ENCODE measurements at places on chromosomes 3 and 15. TPM values are rescaled to one million over a fixed set of nuclear protein-coding genes. Genes with fewer than 3 reads are reported as not detected.
A peak's percentile ranks its signal among the peaks of the same experiment; 100 is the strongest.

GRCh38 chr15:70050441-70050840 lies 47.3 kb downstream of the TLE3 start:
- no peak for DNase-seq

DNA sequence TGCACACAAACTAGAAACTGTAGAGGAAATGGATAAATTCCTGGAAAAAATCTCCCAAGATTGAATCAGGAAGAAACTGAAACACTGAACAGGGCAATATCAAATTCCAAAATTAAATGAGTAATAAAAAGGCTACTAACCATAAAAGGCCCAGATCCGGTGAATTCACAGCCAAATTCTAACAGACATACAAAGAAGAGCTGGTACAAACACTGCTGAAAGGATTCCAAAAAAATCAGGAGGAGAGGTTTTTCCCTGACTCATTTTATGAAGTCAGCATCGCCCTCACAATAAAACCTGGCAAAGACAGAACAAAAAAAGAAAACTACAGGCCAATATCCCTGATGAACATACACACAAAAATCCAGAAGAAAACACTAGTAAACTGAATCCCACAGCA lies 462.4 kb upstream of the THBS1 start:
- DNase-seq: no peak

GRCh38 chr15:63973212-63974009 lies 72.9 kb downstream of the DAPK2 start:
- no peak for DNase-seq

DNA sequence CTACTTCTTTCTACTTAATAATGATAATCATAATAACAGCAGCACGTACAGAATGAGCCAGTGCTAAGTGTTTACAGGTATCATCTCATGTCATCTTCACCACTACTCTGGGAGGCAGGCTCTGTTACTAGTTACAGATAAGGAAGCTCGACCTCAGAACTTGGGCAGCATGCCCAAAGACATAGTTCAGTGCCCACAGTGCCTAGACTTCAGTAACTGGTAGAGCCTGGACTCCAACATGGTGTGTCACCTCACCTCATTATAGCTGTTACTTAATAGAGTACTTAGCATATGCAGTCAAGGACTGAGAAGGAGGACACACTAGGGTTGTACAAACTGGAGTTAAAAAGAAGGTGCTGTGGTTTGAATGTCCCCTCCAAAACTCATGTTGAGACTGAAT lies 7.6 kb downstream of the GADL1 start:
- DNase-seq: no peak

GRCh38 chr15:51234176-51234927 lies 104.0 kb downstream of the CYP19A1 start:
- DNase-seq: no peak

- DNase-seq: no peak
Observed at GRCh38 chr3:188207941-188208515, 54.1 kb downstream of the LPP start.

- DNase-seq: peak; percentile 77
Observed at GRCh38 chr3:11770477-11771391, 76.0 kb downstream of the TAMM41 start.

DNA sequence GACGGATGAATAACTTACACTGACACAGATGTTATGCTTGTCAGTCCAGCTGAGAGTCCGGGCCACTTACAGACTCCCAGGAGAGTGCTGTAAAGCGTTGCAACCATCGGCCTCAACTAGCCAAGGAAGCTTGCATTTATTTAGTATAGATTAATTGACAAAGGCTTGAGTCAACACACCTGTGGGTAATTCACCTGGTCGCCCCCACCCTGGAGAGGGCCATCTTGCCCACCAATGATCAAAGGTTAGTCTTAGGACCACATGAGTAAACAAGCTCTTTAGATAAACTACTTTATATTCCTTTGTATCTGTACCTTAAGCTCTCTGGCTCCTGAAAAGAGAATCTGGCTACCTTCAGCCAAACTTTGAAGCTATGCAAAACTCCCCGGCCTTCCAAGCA lies 51.0 kb downstream of the PAK2 start:
- no peak for DNase-seq

GNL3 gene
- total RNA-seq: 153 TPM

TRPM1 gene
- not detected for total RNA-seq

TEX9 gene
- total RNA-seq: 0.57 TPM

SPRED1 gene
- 0.89 TPM for total RNA-seq

ZBTB11 gene
- total RNA-seq: 35.8 TPM

Measured in natural killer cell treated with Interleukin-12 subunit alpha and Interleukin-12 subunit beta and Interleukin-15 and Interleukin-18, amount 100 ng/mL, for 72 hours (primary cell).